SJCRH30 (cell line): ENCODE measurements at places on chromosomes 5 and 9. TPM values are rescaled to one million over a fixed set of nuclear protein-coding genes. Genes with fewer than 3 reads are reported as not detected.

Gene SLC6A19
- not detected in 2 replicates for total RNA-seq

Gene DMGDH
- total RNA-seq, result not detected in 2 replicates

Gene ZNF354C
- 14.9 and 15.8 TPM in 2 replicates for total RNA-seq

Gene POLR3G
- 12.8 and 14.1 TPM in 2 replicates for total RNA-seq

Gene HACD4
- not detected in 2 replicates for total RNA-seq

Gene SLC34A1
- total RNA-seq, result not detected in 2 replicates

Gene DMRT3
- total RNA-seq, result not detected in 2 replicates

Gene KIF24
- total RNA-seq, result 5.9 and 6.8 TPM in 2 replicates

Gene ANKRD34B
- 2.9 and 3.0 TPM in 2 replicates for total RNA-seq

Gene C5orf58
- not detected in 2 replicates for total RNA-seq

Gene CCDC171
- total RNA-seq, result 1.9 and 2.4 TPM in 2 replicates

Gene SPATA31E1
- not detected in 2 replicates for total RNA-seq

Gene PCDHA1
- not detected in 2 replicates for total RNA-seq

Gene PTGS1
- total RNA-seq, result 0.85 and 1.2 TPM in 2 replicates

Gene ADAMTS16
- 0.35 and 0.71 TPM in 2 replicates for total RNA-seq

Gene RNF180
- total RNA-seq, result 0.41 and 0.65 TPM in 2 replicates

Gene GPR151
- not detected in 2 replicates for total RNA-seq

Gene LCN9
- total RNA-seq, result not detected in 2 replicates

Gene PCSK5
- total RNA-seq, result 15.1 and 18.6 TPM in 2 replicates

Gene N4BP3
- total RNA-seq, result 43.8 and 45.8 TPM in 2 replicates

Gene GRK6
- 45.1 and 48.4 TPM in 2 replicates for total RNA-seq

Gene PCDHB5
- total RNA-seq, result 20.4 and 23.8 TPM in 2 replicates

Gene NPR2
- 0.24 and 0.41 TPM in 2 replicates for total RNA-seq

Gene LECT2
- not detected in 2 replicates for total RNA-seq

Gene ZNF484
- total RNA-seq, result 18.2 and 21.6 TPM in 2 replicates

Gene BHMT2
- not detected in 2 replicates for total RNA-seq

Gene ATG12
- total RNA-seq, result 61.3 and 62.5 TPM in 2 replicates

Gene RANBP3L
- total RNA-seq, result 0.73 and 0.93 TPM in 2 replicates

Gene GAPT
- total RNA-seq, result not detected in 2 replicates

Gene PAEP
- not detected in 2 replicates for total RNA-seq

Gene CMYA5
- total RNA-seq, result 0.20 and 0.22 TPM in 2 replicates

Gene CNTLN
- total RNA-seq, result 14.4 and 17.3 TPM in 2 replicates

Gene CER1
- not detected in 2 replicates for total RNA-seq

Gene LCNL1
- not detected in 2 replicates for total RNA-seq

Gene SEPTIN8
- total RNA-seq, result 25.4 and 26.5 TPM in 2 replicates

Gene SLC4A9
- total RNA-seq, result not detected in 2 replicates

Gene DRD1
- not detected in 2 replicates for total RNA-seq

Gene NIPSNAP3A
- 25.3 and 27.8 TPM in 2 replicates for total RNA-seq

Gene SLC36A2
- total RNA-seq, result not detected in 2 replicates

Gene C9orf50
- not detected in 2 replicates for total RNA-seq

Gene CARD9
- total RNA-seq, result 8.8 and 11.8 TPM in 2 replicates

Gene SOHLH1
- total RNA-seq, result 2.1 and 2.4 TPM in 2 replicates

Gene DBH
- 2.2 and 2.5 TPM in 2 replicates for total RNA-seq

Gene ANKRD55
- not detected in 2 replicates for total RNA-seq

Gene SPATA31D4
- total RNA-seq, result not detected in 2 replicates

Gene C5orf63
- total RNA-seq, result 6.8 and 8.4 TPM in 2 replicates

Gene PPP2R2B
- 0.04 TPM in 1 of 2 replicates, not detected in the other for total RNA-seq

Gene ERCC8
- 24.9 and 29.9 TPM in 2 replicates for total RNA-seq

Gene COL15A1
- 7.5 and 7.6 TPM in 2 replicates for total RNA-seq

Gene NME5
- not detected in 2 replicates for total RNA-seq

Gene LRRC19
- not detected in 2 replicates for total RNA-seq

Gene IFNA13
- total RNA-seq, result not detected in 2 replicates

Gene HTR1A
- not detected in 2 replicates for total RNA-seq

Gene RNF208
- 0.23 and 0.43 TPM in 2 replicates for total RNA-seq

Gene PNPLA7
- total RNA-seq, result 0.14 and 0.43 TPM in 2 replicates

Gene TERT
- total RNA-seq, result not detected in 2 replicates

Gene KCNIP1
- 0.81 and 1.4 TPM in 2 replicates for total RNA-seq
